Activated CD4-positive, alpha-beta T cell treated with anti-CD3 and anti-CD28 coated beads, Interleukin-2, amount 50 U/mL, for 48 hours (primary cell): ENCODE measurements at places on chromosomes 2 and 18.

DNA sequence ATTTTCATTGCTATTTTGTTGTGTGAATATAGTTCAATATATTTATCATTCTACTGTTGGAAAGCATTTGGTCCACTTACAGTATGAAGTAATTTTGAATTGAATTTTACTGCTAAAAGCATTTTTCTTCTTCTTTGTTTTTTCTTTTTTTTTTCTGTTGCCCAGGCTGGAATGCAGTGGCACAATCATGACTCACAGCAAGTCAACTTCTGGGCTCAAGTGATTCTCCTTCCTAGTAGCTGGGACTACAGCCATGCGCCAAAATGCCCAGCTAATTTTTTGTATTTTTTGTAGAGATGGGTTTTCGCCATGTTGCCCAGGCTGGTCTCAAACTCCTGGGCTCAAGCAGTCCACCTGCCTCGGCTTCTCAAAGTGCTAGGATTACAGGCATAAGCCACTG is 2.4 kb upstream of the ETAA1 start:
- no peak for DNase-seq

GRCh38 chr2:205680067-205680466 is 2.2 kb upstream of the NRP2 start:
- peak; percentile 56 for DNase-seq

- DNase-seq, result no peak
Measured at GRCh38 chr2:56334622-56335021, 150.8 kb downstream of the CCDC85A start.

- DNase-seq, result no peak
Measured at GRCh38 chr2:147405651-147406050, 439.2 kb upstream of the ACVR2A start.

DNA sequence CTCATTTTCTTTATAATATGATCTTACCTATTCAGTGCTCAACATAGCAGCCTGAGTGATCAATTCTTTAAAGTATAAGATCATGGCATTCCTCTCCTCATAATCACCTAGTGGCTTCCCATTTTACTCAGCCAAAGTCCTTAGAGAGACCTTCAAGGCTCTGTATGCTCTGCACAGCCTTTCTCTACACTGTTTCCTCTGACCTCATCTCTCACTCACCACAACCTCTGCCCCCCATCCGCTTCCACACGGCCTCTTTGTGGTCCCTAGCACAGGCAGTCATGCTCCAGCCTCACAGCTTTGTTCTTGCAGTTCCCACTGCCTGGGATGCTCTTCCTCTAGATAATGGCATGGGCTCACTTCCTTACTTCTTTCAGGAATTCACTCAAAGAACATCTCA is 109.2 kb downstream of the HIBCH start:
- no peak for DNase-seq

DNA sequence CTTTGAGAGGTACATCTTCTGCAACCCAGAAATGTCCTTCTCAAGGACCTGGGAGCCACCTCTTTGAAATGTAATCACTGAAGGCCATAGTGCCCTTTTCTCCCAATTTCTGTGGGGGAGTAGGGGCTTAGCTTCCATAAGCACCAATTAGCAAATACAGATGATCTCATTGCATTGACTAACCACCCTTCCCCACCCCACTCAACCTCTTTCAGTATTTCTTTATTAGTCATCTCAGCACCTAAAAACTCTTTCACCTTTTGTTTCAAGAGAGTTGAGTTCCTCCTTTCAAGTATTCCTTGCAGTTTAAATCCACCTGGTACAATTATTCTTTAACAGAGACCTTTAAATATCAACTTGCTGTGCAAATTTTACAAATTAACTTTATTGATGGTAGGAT is 1011.8 kb upstream of the CDH2 start:
- no peak for DNase-seq

DNA sequence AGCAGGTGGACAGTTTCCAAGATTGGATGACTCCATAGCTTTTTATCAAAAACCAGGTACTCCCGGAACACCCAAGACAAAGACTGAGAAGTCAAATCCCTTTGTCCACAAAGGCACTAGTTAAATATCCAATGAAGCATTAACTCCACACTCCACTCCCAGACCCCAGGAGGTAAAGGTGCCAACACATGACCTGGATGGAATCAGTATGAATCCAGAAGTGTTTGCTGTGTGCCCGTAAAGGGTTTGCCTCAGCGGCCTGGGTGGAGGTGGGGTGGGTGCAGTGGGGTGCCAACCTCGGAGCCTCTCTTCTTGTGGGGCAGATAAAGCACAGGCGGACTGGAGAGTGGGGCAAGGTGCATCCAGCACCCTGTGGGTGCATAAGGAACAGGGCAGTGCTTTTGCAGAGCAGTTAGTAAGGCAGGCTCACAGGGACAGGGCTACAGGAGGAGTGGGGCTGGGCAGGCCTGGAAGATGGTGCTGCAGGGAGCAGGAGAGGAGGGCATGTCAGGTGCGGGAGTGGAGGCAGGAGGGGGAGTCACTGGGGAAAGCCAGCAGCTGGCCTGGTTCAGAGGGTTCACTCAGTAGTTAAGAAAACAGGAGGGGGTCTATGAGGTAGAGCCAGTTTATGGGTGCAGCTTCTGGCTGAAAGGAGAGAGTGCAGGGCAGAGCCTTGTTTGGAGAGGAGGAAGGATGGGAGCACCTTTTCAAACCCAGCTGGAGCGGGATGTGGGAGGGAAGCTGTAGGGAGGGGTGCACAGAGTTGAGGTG is 208.4 kb upstream of the SMAD2 start:
- DNase-seq, result no peak

- peak; percentile 61 for DNase-seq
Measured at GRCh38 chr2:95530734-95531133, 46.2 kb upstream of the TRIM43B start.

- no peak for DNase-seq
Measured at GRCh38 chr2:235904585-235904931, 263.6 kb downstream of the GBX2 start.

DNA sequence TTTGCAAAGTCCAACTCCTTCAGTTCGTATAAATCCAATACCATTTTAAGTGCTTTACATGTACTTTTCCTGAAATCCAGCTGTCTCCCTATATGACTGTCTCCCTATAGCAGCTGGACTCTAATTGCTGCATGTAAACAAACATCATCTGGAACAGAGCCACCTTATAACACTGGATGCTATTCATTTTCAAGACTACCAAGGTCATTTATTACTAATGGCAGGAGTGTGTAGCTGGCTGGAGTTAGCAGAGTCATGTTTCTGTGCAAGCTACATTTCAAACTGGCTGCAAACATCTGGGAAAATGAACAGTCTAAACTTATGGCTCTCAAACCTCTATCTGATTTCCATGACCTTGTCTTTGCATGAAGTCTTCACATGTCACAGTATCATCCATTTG is 575.2 kb downstream of the PIK3C3 start:
- no peak for DNase-seq

DNA sequence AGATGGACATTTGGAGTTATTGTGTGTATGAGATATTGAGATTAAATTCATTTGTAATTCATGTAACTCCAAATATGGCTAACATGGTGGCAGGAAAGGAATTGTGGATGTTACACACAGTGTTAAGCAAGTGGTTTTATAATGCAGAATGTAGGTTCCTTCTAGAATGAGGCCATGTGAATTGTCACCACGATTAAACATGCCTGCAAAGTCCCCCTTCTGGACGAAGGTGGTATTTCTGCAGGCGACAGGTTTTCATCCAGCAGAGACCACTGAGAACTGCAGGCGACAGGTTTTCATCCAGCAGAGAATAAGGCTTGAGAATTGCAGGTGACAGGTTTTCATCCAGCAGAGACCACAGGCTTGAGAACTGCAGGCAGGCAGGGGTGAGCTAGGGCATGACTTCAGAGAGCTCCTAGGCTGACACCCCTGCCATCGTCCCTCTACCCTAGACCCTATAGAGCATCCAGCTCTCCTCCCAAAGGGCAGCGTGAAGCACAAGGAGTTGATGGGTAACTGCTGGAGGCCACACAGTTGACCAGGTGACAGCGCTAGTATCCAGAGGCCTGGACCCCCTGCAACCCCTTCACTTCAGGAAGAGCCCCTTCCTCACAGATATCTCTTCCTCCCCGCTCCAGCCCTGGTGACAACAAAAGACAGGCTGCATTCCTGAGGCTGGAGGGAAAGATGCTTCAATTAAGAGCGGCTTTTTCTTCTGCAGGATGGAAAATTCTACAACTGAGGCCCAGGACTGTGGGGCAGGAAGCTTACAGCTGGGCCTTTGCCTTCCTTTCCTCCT is 175.8 kb downstream of the LOXHD1 start:
- peak; percentile 52 for DNase-seq

DNA sequence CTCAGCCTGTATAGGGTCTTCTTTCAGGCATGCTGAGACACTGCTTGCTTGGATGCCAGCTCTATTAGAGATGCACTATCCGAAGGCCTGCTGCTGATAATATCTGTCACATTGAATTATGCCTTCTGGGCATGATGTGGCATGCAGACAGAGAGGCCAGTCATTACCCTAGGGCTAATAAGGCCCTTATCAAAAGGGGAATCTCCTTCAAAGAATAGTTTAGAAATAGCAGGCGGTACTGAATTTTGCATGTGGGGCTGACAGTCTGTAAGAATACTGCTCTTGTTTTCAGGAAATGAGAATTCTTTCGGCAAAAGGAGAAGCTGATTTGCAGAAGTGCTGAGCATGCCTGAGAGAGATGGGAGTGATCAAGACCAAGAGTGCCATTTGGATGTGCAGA is 13.1 kb upstream of the LHCGR start:
- no peak for DNase-seq

DNA sequence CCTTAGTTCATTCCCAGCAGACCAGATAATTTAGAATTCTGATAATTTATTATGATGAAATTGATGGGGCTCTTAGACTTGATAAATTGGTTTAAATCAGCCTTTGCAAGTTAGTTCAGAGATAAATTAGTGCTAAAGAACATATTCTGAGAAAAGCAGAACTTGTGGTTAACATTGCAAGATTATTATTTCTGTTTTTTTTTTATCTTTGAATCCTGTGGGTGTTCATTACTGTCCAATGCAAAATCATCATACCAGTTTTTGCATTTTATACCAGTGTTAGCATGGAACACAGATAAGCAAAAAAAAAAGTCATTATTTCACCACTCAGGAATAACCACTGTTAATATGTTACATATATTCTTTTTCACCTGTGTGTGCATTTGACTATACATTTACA is 9.1 kb downstream of the SEPTIN2 start:
- no peak for DNase-seq

GRCh38 chr2:233165895-233166661 is 85.4 kb upstream of the ATG16L1 start:
- peak; percentile 36 for DNase-seq

DNA sequence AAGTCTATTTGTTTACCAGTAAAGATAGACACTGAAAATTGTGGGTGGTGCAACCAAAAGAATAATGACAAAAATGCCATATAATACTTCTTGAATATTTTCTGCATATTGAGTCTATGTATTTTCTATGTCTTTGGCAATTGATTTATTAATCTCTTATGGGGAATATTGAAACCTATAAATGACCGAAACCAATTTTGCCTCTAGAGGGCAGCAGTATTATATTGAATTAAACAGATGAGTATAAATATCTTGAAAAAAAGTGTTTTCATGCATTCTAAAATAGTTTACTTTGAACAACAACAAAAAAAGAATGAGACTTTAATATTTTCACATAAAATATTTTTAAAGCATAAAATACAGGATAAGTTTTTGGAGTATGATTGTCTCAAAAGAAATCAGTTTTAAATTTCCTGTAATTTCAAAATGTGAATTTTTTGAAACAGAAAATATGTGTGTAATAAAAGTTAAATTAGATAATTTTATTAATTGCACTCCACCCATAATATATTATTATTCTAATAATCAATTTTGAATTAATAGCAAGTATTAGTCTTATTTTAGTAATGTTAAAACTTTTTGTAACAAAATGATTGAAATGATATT is 49.9 kb upstream of the CALCRL start:
- no peak for DNase-seq

DNA sequence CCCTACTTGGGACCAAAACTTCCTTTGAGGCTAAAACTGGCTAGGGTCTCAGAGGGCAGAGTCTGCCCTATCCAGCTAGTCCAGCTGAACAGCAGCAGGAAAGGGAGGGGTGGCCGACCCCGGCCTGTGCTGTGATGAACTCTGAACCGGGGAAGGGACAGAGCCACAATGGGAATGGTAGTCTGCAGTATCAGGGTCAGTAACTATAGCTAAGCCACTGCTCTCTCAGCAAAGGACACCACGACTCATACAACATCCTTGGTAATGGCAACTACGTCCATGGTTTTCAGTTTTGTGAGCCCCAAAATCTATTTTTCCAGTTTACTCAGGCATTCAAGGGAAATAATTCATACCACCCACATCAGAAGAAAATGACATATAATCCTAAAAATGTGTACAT is 75.2 kb downstream of the NBAS start:
- DNase-seq, result no peak

DNA sequence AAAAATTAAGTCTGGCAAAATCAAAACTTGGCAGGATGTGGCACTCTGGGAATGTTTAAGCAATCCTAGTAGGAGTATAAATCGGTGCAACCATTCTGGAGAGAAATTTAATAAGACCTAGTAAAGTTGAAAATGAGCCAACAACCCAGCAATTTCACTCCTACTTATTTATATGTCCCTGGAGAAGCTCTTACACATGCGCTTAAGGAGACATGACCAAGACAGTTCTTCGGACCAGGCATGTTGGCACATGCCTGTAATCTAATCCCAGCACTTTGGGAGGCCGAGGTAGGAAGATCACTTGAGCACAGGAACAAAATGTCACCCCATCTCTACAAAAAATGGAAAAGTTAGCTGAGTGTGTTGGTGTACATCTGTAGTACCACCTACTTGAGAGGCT is 374.6 kb upstream of the LYPD1 start:
- no peak for DNase-seq

- DNase-seq, result peak; percentile 33
Measured at GRCh38 chr2:68643011-68643873, at the start of gene PROKR1. TSS of gene PROKR1 (plus strand) at chr2:68643579. CDS start at chr2:68645822, 2,243 bp downstream.

GRCh38 chr2:4791488-4791887 is 900.7 kb upstream of the SOX11 start:
- no peak for DNase-seq

- DNase-seq, result no peak
Measured at GRCh38 chr2:109298851-109299250, 169.8 kb downstream of the SH3RF3 start.

DNA sequence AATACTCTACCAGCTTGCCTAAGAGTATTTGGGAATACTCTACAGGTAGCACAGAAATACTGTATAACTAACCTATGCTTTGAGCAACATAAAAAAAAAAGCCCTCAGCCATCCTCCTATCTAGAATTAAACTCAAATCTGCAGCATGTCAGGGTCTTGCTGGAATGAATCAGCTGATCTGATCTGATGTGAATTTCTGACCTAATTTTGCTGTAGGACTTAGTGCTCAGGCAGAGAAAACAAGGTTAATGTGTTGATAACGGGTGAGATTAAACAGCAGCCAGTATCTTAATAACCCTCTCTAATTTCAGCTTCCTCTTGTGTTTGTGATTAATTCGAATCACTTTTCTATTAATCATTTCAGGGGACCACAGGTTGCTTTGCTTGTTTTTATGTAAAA is 16.3 kb downstream of the NYAP2 start:
- no peak for DNase-seq
